ENCODE measurements at places on chromosomes 2 and 18.

- DNase-seq, result no peak
These were observed 10.2 kb downstream of the MTERF4 start for GRCh38 chr2:241091734-241092445.

DNA sequence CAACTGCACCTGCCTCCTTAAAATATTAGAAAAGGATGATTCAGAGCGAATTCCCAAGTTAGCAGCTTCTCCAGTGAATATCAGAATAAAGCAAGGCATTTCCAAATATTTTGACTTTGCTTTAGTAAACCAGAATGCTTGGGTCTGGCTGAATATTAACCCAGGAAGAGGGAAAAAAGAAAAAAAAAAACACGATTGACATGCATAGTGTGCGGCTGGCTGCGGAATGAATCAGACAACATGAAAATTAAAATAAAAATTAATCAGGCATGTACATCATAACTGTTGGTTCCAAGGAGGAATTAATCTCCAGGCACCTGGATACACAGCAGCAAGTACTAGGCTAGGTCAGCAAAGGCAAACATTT, 105.8 kb upstream of the NCKAP5 start:
- no peak for DNase-seq

GRCh38 chr2:60629801-60630385, 76.4 kb upstream of the BCL11A start:
- DNase-seq, result no peak

DNA sequence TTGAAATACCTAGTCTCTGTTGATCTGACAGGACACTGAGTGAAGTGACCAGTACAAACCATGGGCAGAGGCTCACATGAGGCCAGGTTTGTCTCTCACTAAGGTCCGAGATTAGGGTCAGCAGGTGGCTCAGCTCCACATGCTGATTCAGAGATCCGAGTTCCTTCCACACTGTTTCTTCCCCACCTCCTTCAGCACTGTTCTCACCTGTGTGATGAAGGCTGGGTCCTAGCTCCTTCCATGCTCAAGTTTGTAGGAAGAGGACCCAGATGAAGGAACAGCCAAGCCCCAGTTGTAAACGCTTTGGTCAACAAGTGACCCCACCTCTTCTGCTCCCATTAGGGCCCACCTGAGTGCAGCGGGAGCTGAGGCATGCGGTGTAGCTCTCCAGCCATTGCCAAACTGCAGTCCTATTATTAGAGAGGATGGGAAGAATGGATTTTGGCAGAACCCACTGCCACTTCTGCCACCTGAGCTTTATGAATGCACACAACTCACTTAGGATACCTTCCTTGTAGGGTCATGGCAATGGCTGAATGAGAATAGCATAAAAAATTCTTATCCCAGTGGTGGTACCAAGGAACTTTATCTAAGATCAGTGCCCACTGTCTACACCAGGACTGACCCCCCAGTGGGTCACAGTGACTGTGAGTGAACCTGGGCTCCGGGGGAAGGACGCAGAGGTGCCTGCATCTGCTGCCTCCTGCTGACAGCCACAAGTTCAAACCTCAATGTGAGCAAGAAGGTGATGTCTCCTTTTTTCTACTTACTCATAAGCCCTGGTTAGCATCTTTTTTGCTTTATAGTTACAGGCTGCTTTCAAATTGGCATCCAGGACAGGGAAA, 324.8 kb upstream of the HS6ST1 start:
- DNase-seq, result no peak

DNA sequence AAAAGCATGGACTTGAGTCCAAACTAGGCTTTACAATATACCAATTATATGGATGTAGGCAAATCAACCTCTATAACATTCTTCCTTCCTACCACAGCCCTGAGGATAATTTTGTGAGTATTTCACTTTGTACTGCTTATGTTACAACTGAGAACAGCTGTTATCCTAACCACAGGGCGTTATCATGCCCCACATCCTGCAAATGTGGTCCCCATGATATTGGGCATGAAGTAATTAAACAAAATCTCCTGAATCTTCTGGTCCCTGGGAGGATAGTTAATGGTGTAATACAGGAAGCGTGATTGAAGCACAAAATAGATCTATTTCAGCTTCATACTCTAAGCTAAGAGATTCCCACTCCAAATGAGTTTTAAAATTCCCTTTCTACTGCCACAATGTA, 223.6 kb downstream of the CDH20 start:
- no peak for DNase-seq

- peak; percentile 71 for DNase-seq
These were observed 11.2 kb downstream of the ANKAR start for GRCh38 chr2:189685540-189686229.

DNA sequence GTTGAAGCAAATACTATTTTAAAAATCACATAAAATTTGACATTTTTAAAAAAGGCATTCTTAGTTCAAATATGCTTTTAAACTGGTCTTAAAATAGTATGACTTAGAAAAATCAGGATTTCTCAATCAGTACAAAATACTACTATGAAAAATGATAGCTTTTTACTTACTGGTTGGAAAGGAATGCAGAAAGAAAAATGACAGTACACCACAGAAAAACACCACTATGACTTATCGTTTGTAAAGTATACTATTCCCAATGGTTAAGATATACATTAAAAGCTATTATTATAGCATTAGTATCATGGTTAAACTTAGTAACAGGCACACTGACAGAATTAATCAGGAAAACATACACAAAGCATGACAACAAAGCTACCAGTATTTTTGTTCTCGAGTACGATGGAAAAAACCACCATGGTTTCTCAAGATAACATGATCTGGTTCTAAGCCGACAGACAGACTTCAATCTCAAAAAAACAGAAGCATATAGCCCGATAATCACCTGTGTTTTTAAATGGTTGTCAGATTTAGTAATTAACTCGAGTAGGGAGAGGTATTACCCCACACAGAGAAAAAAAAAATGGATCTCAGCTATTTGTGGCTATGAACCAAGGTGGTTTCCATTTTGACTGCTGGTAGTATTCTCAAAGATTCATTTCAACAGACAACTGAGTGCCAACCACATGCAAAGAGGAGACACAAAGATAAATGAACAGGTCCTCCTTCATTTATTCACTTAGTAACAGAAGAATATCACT, 39.1 kb downstream of the CUL3 start:
- peak; percentile 78 for DNase-seq

DNA sequence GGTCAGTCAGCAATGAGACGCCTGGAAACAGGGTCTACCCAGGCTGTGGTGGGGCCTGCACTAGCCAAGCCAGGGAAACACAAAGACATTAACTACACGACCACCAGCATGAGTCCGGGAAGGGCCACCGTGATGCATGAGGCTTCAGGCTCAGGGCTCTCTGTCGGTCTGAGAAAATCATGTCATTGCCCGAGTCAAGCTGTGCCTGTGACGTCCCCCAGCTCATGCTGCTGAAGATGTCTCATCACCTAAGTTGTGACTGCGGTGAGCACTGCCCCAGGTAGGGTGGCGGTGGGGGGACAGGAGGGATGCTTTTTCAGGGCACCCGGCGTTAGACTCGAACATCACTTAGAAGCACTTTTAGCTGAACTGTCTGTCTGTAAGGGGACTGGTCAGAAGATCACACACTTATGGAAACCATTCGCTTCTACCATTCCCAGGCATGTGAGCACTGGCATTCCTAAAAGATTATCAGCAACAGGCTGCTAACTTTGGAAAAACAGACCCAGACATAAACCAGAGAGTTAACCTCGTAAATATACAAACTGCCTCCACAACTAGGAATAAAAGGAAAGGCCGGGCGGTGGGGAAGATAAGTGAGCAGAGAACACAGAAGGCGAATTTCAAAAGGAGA, 234.5 kb downstream of the HDAC4 start:
- no peak for DNase-seq

DNA sequence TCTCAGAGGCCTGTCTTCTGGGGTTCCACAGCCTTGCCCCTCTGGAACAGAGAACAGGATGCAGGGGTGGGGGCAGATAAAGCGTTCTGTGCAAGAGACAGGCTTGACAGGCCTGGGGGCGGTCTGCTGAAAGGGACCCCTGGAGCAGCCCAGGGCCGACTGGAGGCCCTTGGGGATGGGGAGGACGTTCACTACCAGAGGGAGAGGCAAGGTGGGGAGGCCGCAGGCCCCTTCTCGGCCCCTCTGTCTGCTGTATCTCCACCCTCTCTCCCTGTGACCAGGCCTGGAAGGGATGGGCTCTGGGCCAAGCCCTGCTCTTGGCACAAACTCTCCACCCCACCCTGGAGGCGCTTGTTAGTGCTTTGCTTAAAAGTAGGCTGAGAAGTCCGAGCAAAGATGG, 27.3 kb upstream of the INHBB start:
- no peak for DNase-seq

GRCh38 chr18:49304751-49305150, 155.7 kb downstream of the DYM start:
- DNase-seq, result peak; percentile 12

GRCh38 chr2:204971206-204971907, 426.1 kb downstream of the PARD3B start:
- no peak for DNase-seq
